ENCODE measurements at places on chromosomes 6 and 20.
A peak's percentile ranks its signal among the peaks of the same experiment; 100 is the strongest.

DNA sequence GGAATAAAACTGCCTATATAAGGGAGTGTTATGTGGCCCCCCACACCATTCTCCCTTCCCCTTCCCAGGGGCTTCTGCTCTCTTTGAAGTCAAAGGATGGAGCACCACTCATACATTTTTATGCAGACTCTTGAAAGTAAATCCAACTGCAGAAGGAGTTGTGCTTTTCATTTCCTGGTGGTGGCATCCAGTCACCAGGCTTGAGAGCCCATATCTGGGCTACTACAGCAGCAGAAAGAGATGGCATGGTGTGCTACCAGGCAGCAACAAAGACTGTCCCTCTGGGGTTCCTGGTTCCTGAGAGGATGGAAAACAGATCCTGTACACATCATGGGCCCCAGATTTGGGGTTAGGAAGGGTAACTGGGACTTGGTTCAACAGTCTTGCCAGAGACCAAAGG is 226.4 kb downstream of the CLIC5 start:
- DNase-seq: no peak

DNA sequence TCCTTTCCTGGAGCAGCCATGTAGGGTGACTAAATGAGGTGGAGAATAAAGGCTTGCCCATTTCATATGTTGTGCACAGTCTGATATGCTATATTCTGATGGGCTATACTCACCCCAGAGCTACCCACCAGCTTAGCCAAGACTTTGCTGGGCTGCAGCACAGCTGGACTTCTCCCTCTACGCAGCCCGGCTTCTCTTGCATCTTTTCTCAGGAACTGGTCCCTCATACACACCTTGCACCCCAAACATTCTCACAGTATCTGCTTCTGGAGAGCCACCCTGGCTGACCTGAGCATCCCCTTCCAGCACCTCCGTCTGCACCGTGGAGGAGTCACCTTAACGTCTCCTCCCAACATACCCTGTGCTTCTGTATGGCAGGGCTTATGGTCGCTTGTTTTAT is 150.8 kb upstream of the PMEPA1 start:
- DNase-seq: no peak

DNA sequence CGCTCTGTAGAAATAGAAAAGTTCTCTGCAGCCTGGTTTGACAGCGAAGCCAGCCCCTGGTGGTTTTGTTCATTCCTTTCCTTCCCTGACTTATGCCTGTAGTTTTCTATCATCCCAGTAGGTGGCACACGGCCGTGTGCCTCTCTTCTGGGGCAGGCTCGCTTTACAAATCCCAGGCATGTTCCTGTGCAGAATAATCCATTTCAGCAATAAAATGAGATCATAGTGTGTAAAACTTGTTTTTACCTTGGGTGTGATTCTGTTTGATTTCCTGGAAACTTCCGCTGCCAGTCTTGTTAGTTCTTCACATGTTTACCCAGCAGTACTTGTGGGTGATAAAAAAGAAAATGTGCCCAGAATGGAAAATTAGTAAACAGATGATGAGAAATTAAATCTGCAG is 7.4 kb upstream of the INSM1 start:
- DNase-seq: peak; percentile 45

- DNase-seq: peak; percentile 19
These were observed 157.9 kb downstream of the MRPL14 start for GRCh38 chr6:43969158-43969981.

GRCh38 chr6:81773887-81774286 is 21.4 kb upstream of the TENT5A start:
- no peak for DNase-seq

DNA sequence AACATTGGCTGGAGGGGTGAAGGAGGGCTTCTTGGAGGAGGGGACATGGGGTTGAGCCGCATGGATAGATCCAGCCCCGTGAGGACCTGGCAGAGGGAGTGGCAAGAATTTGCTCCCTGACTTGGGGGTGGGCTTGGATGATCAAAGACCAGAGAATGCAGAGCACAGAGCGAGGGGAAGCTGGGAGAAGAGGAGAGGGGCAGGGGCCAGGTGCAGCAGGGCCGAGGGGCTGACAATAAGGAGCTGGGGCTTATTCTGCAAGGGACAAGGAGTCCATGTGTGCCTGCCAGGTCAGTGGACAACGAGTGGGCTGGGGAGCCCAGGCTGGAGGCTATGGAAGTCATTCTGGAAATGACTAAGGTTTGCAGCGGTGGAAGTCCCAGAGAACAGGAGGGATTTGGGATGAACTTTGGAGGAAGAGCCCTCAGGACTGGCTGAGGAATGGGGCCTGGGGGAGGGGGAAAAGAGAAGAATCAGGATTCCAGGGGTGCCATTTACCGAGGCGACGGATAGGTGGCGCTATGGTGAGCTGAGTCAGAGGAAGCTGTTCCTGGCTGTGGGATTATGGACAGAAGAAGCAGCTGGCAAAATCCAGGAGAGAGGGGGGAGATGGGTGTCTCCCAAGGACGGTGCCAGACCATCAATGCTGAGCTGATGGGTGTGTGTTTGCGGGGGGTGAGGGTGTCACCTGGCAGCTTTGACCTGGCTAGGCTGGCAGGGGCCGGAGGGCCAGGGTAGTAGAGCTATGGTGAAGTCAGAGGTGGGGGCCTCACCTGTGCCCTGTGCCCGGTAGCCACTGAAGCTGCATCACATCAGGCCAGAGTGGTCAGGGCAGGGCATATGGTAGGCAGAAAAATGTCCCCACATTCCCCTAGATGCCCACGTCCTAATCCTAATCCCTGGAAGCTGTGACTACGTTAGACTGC is 7.8 kb downstream of the KCNG1 start:
- DNase-seq: peak; percentile 67

Measured in stimulated activated CD8-positive, alpha-beta memory T cell treated with anti-CD3 and anti-CD28 coated beads, Interleukin-4, amount 100 ng/mL, for 48 hours (primary cell).